ENCODE measurements at places on chromosomes 2 and 18.

- DNase-seq, result no peak
Observed at GRCh38 chr2:20436716-20437470, 10.0 kb upstream of the RHOB start.

DNA sequence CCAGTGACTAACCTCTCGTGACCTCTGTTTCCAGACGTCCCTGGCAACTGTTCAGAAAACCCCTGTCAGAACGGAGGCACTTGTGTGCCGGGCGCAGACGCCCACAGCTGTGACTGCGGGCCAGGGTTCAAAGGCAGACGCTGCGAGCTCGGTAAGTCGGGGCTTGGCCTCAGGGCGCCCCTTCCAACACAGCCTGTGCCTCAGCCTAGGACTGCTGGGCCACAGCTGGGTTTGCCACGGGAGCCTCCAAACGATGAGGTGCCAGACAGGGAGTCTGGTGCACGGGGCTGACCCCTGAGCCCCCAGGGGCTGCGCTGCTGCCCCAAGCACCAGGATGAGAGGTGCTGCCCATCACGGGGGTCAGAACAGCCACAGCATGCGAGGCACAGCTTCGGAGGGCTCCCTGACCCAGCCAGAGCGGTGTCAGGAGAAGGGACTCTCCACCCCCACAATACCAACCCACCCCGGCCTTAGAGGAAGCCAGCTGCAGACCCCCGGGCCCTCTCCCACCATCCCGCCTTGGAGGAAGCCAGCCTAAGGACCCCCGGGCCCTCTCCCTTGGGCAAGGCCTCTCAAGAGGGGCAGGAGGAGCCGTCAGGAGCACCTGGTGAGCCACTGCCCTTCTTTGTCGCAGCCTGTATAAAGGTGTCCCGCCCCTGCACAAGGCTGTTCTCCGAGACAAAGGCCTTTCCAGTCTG lies 20.3 kb downstream of the MTERF4 start:
- no peak for DNase-seq

GRCh38 chr2:136255648-136256461 lies 137.9 kb upstream of the CXCR4 start:
- no peak for DNase-seq

DNA sequence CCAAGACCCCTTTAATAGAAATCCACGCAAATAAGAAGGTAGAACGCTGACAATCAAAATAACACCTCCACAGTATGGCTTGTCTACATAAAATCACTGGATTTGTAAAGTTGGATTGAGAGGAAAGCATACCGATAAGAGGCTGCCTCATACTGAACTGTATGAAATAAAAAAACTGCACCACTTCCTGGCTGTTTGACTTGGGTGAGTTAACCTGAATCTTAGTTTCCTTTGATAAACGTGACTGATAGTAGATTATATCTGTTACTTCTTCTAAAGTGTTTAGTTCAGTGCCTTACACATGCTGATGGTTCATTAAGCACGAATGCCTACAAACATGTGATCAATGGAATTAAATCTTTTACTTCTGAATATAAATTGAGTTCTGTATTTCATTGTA lies 140.4 kb upstream of the RNF152 start:
- DNase-seq, result no peak

DNA sequence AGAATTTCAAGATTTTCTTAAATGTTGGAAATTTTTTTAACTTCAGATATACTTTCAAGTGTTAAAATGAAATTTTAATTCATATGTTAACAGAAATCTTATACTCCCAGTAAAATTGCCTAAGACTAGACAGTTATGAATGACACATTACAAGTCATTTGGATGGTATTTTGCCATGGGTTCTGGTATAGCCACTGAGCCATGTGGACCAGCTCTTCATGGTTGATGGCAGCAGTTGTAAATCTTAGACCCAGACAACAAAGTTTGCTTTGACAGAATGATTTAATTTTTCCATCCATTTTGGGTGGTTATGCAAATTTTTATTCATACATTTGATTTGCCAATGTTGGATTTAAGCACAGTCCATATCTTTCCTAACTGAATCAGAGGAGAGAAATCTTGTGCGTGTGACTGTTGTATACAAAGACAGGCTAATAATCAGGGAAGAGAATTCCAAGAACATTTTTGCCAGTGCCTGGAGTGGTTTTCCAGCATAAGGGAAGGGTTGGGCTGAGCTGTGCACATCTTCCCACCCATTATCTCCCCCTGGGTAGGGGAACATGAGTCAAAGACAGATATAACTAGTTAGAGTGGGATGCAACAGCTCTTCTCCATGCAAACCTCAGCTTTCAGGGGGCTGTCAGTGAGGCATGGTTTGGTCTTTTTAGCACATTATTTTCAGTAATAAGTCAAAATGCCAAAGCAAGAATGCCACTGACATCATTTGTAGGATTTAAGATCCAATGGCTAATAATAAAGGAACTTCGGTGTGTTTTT lies 28.1 kb upstream of the INPP4A start:
- no peak for DNase-seq
